ENCODE measurements at places on chromosomes 7 and 10.

GRCh38 chr7:35780070-35780469, 20.8 kb upstream of the SEPTIN7 start:
- DNase-seq, result no peak

GRCh38 chr10:105674448-105674847, 1033.4 kb downstream of the SORCS3 start:
- no peak for DNase-seq

DNA sequence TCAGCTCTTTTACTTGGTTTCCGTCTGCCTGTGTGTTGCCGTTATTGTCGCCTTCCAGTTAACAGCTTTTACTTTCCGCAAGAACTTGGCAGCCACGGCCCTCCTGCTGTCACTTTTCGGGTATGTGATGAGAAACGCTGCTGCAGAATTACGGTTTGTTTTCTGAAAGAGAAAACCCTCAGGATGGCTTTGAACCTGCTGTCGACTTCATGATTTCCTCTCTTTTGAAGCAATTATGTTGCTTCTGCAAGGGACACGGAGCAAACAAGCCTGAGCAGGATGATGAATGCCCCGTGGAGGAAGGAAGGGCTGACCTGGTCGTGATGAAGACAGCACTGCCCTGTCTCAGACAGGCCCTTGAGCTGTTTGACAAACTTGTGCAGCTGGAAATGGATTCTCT, 339.8 kb downstream of the ABCA13 start:
- DNase-seq, result no peak

DNA sequence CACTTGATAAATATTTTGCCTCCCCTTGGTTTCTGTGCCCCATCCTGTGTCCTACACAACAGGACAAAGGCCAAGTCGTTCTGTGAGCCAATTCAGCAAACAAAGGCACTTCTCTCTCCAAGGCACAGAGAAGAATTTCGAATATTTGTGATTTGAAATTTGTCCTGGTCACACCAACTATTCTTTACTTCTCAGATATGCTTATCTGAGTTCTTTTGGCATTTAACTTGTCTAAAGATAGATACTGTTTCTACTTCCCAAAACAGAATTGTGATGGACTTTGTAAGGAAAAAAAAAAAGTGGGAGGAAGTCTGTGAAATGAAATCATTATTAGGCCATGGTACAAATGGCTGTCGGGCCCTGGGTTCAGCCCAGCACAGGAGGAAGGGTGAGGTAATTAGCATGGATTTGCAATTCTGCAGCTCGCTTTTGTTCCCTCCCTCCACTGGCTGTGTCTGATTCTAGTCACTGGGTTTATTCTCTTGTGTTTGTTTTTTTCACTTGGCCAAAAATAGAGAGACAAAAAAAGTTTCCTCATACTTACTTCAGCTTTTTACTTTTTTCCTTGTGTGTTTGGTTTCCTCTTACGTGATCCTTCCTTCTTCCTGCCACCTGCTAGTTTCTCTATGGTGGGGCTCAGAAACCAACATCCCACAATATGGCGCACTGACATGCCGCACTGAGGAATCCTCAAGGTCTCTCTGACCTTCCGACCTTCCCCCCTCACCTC, 108.2 kb upstream of the MKLN1 start:
- DNase-seq, result peak; percentile 75

DNA sequence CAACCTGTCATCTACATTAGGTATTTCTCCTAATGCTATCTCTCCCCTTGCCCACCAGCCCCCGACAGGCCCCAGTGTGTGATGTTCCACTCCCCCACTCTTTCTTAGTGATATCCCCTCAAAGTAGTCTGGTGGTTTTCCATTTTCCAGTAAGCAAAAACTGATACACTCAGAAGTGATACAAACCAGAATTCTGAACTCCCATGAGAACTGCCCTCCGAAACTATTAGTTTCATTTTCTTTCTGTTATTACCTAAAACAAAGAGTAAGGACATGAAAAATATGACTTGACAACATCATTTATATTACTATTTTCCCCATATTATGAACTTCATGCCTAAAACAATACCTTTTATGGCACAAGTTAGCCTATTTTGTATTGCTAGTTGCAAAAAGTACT, 175.0 kb downstream of the OTUD1 start:
- no peak for DNase-seq

All from fibroblast of the aortic adventitia (primary cell).